ENCODE measurements at places on chromosomes 6 and 20.

GRCh38 chr6:45933855-45934254 lies 81.8 kb downstream of the CLIC5 start:
- no peak for DNase-seq

DNA sequence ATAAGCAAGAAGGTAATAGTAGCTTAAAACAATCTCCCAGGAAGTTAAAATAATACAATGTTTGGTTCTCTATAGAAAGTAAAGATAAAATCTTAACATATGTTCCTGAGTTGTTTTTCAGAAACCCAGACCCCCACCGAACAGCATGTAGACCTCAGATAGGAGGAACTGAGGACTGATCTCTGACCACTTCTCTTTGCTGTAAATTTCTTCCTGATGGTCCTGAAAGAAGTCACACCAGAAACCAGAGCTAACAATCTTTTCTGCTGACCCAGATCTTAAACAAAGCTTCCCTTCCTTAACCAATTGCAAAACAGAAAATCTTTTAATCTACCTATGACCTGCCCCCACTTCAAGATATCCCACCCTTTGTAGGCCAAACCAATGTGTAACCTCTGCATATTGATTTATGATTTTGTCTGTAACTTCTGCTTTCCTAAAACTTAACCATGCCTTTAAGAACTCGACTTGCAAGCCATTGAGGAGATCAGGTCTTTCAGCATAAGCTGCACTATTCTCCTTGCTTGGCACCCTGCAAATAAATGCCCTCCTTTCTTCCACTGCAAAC lies 21.9 kb upstream of the BEND6 start:
- DNase-seq = peak; percentile 89

- no peak for DNase-seq
Observed at GRCh38 chr20:57593134-57593886, 26.9 kb downstream of the ZBP1 start.

DNA sequence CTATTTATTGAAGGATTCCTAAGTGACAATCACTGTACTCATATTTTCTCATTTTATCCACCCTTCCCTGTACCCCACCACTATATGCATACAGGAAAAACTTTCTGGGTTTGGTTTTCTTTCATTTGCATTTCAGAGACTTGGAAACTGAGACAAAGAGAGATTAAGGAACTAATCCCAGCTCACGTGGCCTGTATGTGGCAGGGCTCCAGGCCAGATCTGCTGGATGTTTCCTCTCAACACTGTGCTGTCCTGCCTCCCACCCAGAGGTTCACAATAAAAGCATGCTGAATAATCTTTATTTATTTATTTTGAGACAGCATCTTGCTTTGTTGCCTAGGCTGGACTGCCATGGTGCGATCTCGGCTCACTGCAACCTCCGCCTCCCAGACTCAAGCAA lies 50.2 kb downstream of the CEP162 start:
- DNase-seq = peak; percentile 15

DNA sequence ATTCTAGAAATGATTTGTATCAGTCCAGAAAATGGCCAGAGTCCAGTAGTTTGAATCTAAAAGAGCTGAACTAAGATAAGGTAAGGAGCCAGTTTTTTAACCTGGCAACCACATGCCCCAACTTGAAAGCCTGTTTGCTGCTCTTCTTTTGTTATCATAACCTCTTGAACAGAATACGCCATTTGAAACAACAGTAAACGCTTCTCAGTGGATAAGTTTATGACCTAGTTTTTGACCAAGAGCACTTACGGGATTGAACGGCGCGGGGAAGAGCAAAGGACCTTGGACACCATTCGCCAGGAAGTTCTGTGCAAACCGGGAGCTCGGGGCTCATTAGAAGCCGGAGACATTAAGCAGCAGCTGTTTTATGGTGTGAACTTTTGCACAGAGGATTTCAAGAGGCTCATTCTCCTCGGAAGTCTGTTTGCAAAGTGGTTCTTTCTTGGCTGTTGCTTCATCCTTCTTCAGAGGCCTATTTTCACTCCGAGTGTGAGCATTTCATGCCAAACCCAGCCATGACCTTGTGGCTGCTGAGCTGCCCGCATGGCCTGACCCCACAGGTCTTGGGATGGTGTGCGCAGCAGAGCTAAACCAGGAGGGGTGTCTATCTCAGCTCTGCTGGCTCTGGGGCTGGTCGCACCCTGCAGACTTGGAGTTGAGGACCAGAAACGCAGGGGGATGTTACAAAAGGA lies 215.1 kb downstream of the SOX4 start:
- no peak for DNase-seq

All from OCI-M1 (cell line).